ENCODE measurements at places on chromosomes 7 and 10. TPM values are rescaled to one million over a fixed set of nuclear protein-coding genes. Genes with fewer than 3 reads are reported as not detected.

Gene KNDC1
- 8.5 TPM for total RNA-seq

Gene HOXA7
- total RNA-seq = not detected

GRCh38 chr7:11613292-11613930 lies 218.6 kb downstream of the THSD7A start:
- no peak for DNase-seq

DNA sequence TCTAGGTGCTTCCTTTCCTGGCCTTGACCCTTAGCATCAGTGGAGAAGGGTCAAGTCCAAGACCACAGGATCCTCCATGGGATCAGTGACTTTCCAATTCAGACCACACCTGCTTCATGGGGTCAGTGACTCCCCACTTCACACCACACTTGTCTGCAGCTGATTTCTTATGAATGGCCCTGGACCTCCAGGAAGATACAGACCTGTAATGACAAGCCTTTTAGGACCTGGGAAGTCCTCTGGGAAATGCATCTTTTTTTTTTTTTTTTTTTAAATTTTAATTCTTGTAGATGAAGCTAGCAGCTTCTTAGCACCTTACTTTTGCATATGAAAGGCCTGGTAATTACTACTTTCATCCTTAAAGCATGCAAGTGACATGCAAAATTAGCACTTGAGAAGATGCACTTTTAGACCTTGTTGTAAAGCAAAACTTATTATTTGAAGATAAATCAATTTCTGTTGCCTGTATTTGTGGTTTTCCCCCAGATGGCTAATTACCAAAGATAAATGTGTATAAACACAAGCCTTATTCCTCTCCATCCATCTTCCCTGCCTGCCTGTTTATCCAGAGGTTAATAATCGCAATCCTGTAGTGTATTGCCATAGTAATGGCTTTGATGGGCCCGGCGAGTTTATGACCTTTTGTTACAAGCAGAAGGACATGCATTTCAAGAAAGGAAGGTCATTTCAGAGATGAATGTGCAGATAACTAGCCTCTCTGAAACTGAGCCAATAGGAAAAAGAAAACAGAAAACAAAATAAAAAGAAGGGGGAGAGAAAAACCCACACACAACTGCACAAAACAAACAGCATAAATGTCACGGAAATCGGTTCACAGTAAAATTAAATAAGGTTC lies 1018.7 kb downstream of the TYW1 start:
- DNase-seq = no peak

GRCh38 chr7:68544851-68545250 lies 1053.4 kb upstream of the AUTS2 start:
- no peak for DNase-seq

DNA sequence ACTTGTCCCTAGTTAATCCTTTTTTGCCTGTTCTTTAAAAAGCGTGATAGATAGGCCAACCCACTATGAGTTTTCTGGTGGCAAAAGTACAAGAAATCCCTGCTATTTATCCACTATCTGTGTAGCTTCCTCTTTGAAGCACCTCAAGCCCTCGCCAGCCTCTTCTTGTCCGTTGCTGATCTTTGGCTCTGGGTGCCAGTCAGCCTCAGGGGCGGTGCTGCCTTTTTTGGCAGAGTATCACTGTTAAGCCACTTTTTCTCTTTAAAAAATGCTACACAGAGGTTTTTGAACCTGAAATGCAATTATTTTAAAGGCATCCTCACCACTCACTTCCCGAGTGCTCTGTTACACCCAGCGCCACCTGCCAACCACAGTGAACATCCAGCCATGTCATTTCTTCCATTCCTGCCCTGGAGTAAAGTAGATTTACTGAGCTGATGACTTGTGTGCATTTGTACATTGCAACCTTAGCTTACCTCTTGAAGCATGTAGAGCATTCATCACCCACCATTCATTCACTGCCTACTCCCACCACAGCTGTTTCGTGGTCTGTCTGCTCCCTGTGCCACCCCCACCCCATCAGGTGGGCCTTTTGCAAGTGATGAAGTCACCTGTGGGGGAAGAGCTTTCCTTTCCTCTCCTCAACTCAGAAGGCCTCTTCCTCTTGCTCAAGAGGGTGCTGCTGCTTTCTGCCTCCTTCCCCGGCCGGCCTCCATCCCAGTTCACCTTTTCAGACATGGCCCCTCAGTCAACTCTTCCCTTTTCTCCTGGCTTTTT lies 414.2 kb upstream of the GALNT17 start:
- DNase-seq = peak; percentile 70

DNA sequence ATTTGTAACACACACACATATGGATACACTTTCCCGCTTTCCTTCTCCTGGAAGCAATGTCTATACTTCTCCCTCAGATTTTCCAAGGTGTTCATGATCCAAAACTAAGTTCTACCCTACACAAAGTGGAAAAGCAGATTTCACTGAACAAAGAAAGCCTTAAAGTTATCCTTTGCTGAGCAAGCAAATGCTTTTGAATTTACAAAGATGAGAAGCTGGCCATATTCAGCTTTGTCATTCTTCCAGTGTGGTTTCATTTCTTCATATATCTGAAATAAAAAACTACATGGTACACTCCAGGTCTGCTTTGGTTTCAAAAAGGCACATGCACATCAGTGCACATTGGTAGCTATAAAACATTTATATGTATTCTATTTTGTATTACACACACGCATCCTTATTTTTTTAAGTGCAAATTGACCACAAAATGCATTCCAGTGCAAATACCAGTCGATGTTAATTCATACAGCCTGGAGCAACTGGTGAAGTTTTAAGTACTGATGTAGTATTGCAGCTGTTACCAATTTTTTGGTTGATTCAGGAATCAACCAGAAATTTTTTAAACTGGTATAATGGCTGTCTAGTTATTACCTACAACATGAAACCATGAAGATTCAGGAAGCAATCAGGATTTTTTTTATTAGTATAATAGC lies 65.5 kb upstream of the SRPK2 start:
- no peak for DNase-seq

GRCh38 chr7:4018601-4019316 lies 663.3 kb upstream of the FOXK1 start:
- no peak for DNase-seq

Data from left lobe of liver (tissue), 2 donors.